Heart left ventricle (tissue), 16 donors: ENCODE measurements at places on chromosomes 5 and 9. TPM values are rescaled to one million over a fixed set of nuclear protein-coding genes. Genes with fewer than 3 reads are reported as not detected.

GRCh38 chr5:176524987-176525386 is 12.2 kb downstream of the RNF44 start:
- no peak for DNase-seq

- no peak for DNase-seq
These were observed 33.8 kb downstream of the MED10 start for GRCh38 chr5:6344593-6344989.

DNA sequence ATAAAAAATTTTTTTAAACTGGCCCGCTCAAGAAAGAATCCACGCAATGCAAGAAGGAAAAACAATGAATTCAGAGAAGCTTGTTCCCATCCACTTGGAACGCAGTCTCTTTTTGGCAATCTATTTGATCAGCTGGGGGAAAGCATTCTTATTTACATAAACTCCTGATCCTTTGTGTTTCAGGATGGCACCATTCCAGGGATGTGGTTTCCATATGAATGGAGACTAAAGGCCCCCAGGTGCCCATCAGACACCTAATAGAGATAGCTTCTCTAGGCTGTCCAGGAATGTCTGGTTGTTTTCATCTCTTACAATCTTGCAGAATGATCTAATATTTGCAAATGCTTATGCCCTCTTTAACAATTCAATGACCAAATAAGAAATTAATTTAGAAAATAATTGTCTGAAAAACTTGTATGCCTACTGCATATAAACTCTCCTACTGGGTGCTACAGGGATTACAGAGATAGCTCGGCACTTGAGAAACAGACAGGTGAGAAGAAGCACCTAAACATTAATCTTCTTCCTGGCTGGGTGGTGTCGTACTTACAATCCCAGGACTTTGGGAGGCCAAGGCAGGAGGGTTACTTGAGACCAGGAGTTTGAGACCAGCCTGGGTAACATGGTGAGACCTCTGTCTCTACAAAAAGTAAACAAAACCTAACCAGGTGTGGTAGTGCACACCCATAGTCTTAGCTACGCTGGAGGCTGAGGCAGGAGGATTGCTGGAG is 3.0 kb upstream of the RASGRF2 start:
- DNase-seq = no peak

GRCh38 chr5:127260686-127261085 is 29.9 kb upstream of the MEGF10 start:
- DNase-seq = no peak

Gene SLC45A2
- not detected for total RNA-seq

GRCh38 chr9:135253305-135254004 is 166.0 kb downstream of the OLFM1 start:
- no peak for DNase-seq

DNA sequence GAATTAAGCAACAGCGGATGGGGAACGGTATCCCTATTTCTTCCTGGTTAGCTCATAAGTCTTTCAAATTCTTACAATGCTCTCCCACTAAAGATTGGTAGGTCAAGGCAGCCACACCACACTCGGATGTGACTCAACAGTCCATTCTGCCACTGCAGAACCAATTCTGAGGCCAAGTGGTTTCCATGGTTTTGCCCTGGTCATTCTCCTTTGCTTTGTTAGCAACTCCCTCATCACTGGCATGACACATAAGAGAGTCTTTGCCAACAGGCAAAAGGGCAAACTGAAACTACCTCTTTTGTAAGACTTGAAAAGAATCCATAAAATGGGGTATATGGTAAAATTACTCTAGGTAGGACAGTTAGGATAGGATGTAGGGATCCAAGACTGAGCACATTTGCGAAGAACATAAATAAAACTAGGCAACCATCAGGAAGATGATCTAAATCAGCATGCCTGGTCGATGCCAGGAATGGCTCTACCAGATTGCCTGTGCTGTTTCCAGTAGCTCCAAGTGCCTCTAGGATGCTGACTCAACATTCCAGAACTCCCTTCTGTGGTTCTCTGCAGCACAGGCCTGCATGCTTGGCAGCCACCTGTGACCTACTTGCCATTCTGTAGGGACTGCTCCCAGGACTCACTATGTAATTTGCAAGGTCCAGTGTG is 105.4 kb downstream of the DCP2 start:
- DNase-seq = no peak

- no peak for DNase-seq
These were observed 755.5 kb upstream of the ADAMTS16 start for GRCh38 chr5:4384649-4385048.

GRCh38 chr9:127561491-127562278 is 50.4 kb upstream of the STXBP1 start:
- peak; percentile 92 for DNase-seq

DNA sequence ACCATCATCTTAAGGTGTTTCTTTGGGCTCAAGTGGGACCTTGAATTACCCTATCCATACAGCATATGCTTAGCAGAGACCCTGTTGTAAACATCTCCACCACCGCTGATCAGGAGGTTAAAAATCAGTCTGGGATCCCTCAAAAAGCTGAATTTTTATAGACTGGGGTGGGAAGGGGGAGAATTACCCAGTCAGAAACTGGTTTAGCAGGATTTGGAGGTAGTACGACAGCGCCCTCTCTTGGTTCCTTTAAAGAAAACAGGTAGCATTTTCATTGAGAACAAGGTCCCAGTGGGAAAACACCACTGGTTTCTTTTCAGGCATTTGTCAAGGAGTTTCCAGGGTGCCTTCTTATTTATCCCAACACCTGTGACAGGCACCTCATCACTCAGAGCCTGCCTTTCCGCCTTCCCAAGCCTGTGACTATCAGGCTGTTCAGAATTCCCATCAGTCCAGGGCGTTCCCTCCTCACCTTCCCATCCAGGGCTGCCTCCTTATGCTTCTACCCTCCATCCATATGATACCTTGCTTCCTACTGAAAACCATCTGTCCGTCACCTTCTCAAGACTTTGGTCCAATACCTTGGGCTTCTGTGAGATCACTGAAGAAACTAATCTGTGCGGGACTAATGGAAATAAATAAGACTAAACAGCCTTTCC is 203.8 kb upstream of the RAI14 start:
- no peak for DNase-seq

DNA sequence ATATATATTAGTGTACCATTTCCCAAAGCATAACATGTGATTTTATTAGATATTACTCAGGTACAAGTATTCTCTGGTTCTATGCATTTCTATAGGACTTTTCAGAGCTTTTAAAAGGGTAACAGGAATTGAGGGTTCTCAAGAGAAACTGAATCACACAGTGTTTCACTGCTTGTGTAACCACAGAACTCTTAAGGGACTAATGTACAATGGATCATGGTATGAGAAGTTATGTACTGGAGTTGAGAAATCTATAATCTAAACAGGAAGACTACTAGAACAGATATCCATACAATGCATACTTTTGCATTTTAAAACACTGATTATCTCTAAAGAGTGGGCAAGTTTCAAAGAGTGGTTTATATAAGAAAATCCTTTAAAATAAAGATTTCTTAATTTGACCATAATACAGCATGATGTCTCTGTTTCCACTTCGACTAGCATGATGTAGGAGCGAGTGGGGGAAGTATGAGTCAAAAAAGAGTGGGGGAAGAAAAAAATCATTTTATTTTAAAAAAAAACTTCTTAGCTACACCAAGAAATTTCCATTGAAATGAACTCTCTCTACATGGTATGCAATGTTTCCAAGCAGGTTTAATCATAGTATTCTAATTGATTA is 183.5 kb downstream of the RFX3 start:
- DNase-seq = no peak

DNA sequence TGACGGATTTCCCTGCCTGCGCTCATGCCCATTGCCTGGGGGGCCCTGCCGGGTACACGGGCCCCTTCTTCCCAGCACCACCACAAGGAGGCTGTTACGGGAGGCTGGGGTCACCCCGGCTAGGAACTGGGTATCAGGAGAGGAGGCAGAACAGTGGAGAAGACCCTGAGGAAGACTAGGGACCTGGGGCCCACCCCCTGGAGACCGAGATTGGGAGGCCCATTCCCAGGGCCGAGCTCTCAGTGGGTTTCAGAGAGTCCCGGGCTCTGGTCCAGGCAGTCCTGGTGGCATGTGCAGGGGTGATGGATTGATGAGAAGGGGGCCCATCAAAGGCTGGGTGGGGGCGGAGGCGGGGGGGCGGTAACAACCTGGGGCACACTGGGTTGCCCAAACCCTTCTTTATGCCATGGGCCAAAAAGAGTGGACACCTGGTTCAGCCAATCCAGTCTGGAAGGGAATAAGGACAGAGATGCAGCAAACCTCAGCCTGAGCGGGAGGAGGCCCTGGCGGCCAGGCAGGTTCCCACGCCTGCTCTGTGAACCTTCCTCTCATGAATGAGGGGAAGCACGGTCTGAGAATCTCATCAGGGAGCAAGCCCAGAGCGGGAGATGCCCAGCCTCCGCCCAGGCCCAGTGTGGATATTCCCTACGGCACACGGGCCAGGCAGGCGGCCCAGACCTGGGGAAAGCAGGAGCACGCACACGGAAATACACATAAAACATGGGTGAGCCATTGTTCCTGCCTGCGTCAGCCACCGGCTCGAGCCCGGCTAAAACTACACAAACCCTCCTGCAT is 785 bp upstream of the P4HA2 start:
- DNase-seq = no peak

DNA sequence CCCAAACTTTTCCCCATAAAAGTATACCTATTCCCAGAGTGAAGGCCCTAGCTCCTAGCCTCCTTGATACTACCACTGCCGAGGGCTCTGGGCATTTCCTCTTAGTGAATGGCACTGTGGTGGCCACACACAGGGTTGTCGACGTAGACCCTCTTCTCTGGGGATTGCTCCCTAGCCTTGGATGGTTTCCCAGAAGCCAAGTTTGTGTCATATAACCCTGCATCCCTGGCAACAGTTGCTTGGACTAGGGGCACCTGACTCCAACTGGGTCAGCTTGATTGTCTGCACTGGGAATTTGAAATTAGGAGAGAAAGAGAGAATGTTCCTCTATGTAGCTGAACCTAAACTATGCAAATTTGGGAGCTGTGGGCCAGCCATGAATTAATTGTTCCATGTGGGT is 32.3 kb upstream of the KIF2A start:
- no peak for DNase-seq

Gene PCDHB13
- 2.5 TPM for total RNA-seq

GRCh38 chr5:37615184-37615583 is 224.7 kb downstream of the GDNF start:
- no peak for DNase-seq

GRCh38 chr9:16532272-16532671 is 338.2 kb downstream of the BNC2 start:
- DNase-seq = no peak

- no peak for DNase-seq
These were observed 2353.8 kb downstream of the MAT2B start for GRCh38 chr5:165859251-165859650.

DNA sequence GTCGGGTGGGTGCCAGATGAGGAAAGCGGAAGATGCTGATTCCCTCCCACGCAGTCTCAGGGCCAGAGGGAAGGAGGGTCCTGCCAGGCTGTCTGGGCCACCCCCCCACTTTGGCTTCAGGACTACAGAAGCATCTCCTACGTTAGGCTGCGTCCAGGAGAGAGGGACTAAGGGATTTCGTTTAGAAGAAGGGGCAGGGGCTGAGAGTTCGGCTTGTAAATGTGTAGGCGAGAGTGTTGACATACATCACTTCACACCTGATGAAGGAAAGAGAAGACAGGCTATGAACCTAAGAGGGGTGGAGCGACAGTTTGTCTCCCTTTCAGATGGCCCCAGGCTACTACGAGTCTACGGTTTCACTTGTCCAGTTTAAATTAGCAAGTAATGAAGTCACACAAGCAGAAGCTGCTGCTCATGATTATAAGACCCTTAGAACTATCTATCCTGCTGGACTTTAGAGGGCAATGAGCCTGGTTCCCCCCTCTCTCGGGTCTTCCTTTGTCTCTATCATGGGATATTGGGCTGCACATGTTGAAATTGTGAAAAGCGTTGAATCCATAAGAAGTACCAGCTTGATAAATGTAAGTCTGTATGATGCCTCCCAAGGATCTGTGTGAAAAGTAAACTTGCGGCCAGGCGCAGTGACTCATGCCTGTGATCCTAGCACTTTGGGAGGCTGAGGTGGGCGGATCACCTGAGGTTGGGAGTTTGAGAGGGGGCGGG is 193.0 kb downstream of the AOPEP start:
- peak; percentile 45 for DNase-seq

Gene LIFR
- 48.3 TPM for total RNA-seq

DNA sequence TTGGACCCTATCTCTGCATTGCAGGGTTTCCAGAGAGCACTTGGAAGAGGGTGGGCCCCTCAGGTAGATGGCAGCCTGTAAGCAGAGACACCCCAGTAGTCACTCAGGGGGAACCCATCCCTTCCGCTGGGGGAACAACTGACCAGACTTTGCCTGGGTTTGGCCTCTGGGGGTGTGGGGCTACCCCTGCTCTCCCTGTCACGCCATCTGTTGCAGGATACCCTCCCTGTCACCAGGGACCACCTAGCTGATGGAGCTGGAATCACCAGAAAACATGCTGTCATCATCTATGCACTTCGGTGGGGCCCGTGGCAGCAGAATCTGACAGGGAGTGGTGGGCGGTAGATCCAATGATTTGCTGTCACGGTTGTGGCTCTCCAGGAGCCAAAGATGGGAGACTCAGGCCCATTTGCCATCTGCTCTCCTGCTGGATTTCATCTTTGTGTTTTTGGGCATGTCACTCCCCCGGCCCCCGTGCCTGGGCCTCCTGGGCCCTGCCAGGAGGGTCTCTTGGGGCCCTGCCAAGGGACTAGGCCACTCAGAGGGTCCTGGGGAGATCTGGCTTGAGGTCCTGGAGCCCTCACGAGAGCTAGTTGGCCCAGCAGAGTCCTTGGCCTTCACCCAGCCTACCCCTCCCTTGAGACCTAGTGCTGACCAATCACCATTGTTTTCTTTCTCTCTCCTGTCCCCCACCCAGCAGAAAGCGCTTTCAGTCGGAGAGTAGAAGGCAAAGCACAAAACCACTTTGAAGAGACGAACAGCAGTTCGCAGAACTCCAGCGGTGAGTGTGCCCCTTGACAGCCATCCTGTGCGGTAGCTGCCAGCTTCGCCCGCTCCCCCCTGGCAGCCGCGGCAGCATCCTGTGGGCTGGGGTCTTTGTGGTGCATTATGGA is 45.9 kb downstream of the AMBP start:
- DNase-seq = no peak

GRCh38 chr9:122695696-122696095 is 20.8 kb downstream of the OR1L3 start:
- DNase-seq = no peak

Gene F12
- total RNA-seq = not detected

- no peak for DNase-seq
These were observed 27.3 kb upstream of the FER start for GRCh38 chr5:108720391-108720790.

GRCh38 chr5:109611505-109611904 is 78.2 kb upstream of the MAN2A1 start:
- no peak for DNase-seq

DNA sequence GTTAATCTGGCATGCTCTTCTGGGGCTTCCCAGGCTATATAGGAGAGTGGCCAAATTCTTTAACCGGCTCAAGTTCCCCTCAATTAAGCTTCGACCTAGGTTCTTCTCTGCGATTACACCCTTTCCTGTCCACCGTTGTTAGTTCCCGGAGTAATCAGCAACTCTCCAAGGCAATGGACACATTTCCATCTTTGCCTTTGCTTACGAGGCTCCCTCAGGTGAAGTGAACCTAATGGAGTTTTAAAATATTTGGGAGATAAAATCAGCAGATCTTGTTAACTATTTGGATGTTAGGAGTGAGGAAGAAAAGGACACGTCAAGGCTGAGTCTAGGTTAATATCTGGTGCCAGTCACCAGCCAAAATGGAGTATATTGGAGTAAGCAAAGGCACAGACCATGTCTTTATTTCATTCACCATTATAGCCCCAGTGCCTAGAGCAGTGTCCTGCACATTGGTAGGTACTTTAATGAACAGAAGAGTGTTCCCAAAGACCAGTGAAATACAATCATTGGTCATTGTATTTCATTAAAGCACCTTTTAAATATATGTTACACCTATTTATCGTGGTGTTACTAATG is 515 bp downstream of the UTP15 start:
- DNase-seq = no peak

Gene JAKMIP2
- 0.25 TPM for total RNA-seq
